Posterior vena cava (tissue), 2 donors: ENCODE measurements at places on chromosomes 7 and 10. TPM values are rescaled to one million over a fixed set of nuclear protein-coding genes. Genes with fewer than 3 reads are reported as not detected.

DNA sequence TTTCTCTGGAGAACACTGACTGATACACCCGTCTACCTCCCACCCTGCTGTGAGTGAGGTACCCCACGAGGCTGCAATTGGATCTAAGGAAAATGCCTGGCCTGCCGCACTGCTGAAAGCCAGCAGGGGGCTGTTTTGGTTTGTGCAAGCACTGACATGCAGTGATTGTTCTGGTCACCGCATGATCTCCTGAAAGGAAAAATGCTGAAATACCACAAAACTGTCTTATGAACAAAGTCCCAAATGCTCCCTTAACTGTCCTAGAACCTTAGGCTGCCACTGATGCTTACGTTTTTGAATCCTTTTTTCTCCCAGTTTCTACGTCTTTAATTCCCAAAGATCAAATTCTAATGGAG lies 132.7 kb downstream of the JCAD start:
- DNase-seq: no peak

GRCh38 chr10:4242561-4243035 lies 457.6 kb upstream of the KLF6 start:
- no peak for DNase-seq

DNA sequence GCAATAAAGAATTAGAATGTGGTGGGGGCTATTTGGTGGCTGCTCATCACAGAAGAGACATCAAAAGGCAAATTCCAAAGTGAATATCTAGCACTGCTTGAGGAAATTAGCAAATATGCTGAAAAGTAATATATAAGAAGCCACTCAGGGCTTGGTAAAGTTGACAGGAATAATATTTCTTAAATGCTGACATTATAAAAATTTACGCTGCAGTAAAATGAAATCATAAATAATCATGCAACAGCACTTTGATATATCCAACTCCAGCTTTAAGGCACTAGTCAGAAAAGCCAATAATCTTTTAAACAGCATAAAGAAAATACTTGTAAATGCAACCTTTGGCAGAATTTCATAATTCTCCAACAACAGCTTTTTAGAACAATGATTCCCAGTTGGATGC lies 36.9 kb downstream of the DNAJC12 start:
- DNase-seq: no peak

GRCh38 chr10:78045237-78045636 lies 11.6 kb downstream of the RPS24 start:
- DNase-seq: peak; percentile 37

DNA sequence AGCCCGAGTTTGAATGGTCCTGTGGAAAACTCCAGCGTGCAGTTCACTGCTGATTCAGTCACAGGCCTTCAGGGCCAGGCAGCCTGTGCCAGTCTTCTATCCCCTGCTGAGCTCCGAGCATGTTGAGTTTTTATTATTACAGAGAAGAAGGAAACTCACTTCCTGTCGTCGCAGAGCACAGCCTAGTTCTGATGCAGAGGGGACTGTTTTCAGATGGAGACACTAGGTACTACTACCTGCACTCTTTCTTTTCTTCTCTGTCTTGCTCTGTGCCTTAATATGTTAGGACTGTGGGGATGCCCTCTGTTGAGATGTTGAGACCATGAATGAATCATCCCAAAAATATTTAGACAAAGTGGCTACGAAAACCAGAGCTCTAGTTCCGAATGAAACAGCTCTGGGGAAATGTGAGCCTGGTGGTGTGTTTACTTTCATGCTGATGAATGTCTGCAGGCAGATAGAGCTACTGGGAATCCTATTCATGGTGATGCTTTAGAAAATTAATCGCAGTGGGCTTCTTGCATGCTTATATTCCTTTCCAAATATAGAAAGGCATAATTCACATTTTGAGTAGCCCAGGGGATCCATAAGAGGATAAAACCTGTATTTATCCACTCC lies 29.6 kb downstream of the CASP7 start:
- DNase-seq: no peak

DNA sequence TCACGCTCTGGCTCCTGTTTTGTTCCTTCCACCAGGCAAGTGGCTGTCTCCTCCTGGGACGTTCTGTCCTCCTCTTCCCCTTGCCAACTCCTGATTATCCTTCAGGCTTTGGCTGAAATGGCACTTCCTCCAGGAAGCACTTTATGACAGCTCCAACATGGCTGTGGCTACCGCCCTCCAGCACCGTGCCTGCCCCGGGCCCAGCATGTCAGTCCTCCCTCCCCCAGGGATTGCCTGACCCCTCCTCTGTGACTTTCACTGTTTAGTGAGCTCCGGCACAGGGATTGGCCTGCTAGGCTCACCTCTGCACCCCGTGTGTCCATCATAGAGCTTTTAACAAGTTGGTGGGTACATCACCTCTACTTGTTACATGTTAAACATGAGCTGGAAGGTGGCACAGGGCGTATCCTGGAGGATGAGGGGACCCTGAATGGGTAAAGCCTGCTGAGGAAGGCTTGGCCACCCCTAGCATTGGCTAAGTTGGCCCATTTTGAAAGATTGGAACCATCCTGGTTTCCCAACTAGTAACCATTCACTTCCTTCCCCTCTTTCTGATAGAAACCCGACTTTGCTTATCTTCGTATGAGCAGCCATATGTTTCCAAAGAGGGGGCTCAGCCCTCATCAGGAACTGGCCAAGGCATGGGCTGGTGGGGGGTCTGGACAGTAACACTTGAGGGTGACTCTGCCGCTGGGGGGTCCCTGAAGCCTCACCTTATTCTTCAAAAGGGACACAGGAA lies 10.5 kb upstream of the ADAMTS14 start:
- DNase-seq: no peak

GRCh38 chr10:86370006-86370585 lies 3.5 kb upstream of the GRID1 start:
- no peak for DNase-seq

DNA sequence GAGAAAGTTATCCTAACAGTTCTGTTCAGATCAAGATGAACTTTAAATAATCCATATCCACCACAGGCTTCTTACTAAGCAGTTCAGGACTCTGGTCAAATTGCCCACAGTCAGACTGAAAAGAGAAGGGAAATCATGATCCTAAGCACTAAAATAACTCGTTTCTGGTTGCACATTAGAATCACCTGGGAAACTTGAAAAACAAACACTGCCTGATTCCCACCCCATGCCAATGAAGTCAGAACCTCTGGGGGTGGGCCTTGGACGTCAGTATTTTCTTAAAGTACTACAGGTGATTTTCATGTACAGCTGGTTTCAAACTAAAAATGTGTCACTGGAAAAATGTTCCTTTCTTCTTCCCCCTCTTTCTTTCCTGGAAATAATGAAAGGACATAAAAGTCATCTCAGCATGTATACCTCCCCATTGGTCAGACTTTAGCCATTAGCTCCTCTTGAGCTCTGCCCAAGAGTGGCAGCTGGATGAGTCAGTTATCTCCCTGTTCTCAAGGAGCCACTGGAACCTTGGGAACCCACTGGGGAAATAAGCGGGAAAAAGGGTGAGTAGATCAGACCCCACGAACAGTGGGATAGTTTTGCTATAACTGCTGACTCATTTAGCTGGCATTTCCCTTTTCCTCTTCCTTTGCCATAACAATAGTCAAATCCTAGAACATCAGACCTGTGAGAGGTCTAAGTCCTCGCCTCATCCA lies 75.3 kb upstream of the IL6 start:
- DNase-seq: no peak

- no peak for DNase-seq
These were observed 27.5 kb downstream of the PTPRE start for GRCh38 chr10:127934383-127934782.

The INSYN2A gene
- total RNA-seq: 0.14 TPM

- no peak for DNase-seq
These were observed 652.3 kb upstream of the ANKRD30A start for GRCh38 chr10:36473122-36473521.

- DNase-seq: no peak
These were observed 90.6 kb downstream of the GFRA1 start for GRCh38 chr10:116182426-116182825.

GRCh38 chr7:65304175-65304574 lies 69.5 kb upstream of the ZNF92 start:
- no peak for DNase-seq

The CNPY1 gene
- total RNA-seq: not detected

GRCh38 chr10:34768261-34768971 lies 46.7 kb downstream of the PARD3 start:
- DNase-seq: peak; percentile 92

The FAM237B gene
- total RNA-seq: not detected

- DNase-seq: no peak
These were observed 502.8 kb downstream of the PHTF2 start for GRCh38 chr7:78301407-78301806.

DNA sequence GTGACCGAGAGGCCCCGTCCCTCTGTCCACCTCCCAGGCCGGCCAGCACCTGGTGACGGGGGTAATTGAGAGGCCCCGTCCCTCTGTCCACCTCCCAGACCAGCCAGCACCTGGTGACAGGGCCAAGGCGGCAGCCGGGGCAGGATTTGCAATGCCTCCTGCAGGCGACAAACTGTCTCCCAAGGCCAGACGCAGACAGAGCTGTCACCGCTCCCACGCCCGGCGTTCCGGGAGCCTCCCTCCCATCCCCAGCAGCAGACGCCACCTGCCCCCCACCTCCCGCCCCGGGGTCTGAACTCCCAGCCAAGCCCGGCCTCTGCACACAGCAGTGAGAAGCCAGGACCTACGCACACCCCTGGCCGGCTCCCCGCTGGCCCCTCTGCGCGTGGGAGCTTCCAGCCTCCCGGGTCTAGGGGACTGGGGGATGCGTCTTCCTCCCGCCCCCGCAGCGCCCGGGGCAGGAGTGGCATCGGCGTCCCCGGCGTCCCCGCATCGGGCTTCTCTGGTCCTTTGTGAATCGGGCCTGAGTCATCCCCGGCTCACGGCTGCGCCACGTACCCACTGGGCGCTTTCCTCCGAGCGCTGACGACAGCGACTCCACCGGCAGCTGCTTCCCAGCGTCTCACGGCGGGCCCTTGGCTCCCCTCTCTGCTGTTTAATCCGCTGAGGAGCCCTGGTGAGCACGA lies 95.1 kb upstream of the DIP2C start:
- DNase-seq: peak; percentile 94

The SHH gene
- total RNA-seq: not detected
